ENCODE measurements at places on chromosomes 16 and 17.

- DNase-seq = no peak
These were observed 63.7 kb upstream of the AKTIP start for GRCh38 chr16:53566552-53567245.

GRCh38 chr17:43671755-43672519, 10.2 kb upstream of the MEOX1 start:
- no peak for DNase-seq

DNA sequence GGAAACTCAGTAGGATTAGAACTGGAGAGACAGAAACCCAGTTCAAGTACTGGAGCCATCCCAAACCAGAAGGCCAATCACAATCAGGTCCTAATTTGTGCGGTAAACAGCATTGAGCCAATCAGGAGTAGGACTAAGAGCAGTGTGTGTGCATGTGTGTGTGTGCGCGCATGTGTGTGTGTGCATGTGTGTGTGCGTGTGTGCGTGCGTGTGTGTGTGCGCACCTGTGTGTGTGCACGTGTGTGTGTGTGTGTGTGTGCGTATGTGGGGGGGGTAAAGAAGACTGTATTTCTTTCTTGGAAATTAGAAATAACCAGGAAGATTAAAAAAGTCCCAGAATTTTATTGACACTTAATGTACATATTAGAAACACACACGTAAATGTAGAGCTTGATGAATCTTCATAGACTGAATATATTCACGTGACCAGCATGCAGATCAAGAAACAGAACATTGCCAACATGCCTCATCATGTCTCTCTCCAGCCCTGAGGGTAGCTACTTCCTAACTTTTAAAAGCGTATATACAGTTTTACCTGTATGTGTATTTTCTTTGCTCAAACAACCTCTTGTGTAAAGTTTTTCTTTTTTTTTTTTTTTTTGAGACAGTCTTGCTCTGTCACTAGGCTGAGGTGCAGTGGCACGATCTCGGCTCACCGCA, 919 bp upstream of the DHRS7C start:
- DNase-seq = no peak

DNA sequence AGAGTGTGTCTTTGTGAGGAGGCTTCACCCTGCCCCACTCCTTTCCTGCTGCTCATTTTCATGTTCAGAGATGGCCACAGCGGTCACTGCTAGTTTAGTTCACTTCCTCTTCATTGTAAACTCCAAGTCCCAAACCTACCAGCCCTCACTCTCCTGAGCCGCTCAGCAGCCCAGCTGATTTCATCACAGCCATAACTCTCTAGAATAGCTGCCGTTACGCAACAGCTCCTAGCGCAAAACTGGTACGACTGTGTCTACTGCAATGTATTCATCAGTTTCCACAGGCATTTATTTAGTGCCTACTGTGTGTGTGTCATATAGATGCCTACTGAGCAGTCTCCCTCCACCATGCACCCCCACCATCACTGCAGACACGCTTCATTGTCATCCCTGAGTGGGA, 233.5 kb upstream of the RPL38 start:
- DNase-seq = no peak

DNA sequence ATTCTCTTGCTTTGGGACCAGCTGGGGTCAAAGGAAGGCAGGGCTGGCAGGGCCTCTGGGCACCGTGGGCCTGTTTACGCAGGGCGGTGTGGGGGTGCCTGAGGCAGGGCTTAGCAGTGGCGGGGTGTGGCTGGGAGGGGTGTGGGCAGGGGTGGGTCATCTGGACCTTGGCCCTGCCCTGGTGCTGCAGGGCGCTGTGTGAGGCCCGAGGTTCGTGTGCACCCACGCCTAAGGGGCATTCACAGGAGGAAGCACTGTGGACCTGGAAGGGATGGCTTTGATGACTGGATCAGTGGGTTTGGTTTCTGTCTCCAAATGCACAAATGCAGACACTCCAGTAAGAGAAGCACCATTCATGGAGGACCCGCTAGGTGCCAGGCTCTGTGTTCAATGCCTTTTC, 37.3 kb downstream of the BCO1 start:
- DNase-seq = no peak

DNA sequence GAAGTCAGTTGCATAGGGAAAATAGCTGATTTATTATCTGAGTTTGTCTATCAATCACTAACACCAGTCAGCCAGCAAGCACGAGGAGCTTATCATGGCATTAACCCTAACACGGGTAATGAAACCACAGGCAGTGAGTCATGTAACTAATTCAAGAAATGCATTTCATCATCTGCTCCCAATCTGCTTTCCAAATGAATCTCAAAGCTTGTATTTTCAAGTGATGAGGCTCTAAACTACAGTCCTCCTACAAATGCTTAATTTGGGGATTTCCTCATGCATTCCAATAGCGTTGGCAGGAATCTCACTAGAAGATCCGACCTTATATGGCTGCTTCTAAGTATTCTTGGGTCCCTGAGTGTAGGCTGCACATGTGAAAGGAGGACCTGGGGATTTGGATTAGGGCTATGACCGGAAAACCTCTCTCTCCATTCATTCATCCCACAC, 118.4 kb upstream of the HSBP1 start:
- peak; percentile 23 for DNase-seq

DNA sequence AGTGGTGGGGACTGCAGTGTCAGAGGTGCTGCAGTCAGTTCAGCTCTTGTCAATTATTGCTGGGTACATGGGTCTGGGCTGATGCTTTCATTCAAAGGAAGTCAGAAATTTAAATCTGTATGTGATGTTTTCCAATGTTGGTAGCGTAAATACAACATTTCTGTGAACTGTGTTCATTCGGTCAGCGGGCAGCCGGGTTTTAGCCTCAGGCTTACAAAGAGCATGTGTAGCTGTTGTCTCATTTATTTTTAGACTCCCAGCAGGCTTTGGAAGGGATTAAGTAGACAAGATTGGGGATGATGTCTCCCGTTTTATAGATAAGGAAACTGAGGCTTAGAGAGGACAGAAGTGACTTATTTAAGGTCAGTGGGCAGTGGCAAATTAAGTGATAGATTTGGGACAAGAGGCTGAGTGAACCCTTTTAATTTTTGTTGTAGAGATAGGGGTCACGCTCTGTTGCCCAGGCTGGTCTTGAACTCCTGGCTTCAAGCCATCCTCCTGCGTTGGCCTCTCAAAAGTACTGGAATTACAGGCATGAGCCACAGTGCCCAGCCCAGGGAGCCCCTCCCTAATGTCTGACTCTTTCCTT, 8.1 kb downstream of the AQP8 start:
- no peak for DNase-seq

GRCh38 chr16:47142486-47142820, 1.3 kb downstream of the NETO2 start:
- peak; percentile 53 for DNase-seq

- DNase-seq = no peak
These were observed 52.8 kb downstream of the GSG1L start for GRCh38 chr16:28010671-28011070.

DNA sequence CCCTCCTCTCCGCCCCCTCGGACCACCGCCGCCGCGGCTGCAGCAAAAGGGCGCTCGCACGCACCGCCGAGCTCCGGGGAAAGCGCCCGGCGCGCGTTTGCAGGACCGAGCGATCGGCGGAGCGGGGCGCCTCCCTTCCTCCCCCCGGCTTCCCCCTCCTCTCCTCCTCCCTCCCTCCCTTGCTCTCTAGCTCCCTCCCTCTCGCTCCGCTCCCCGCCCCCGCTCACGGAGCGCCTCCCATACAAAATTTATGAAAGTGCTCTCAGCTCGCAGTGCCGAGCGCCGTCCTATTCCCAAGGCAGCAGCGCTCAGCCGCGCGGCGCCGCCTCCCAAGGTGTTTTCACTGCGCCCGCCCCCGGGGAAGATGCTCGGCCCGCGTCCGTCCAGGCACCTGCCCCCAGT, at the start of gene RTN4RL1:
RTN4RL1 (minus strand) TSS at position 115 of the 402 bp plus-strand sequence. CDS start 469 bp downstream, outside the sequence.
- peak; percentile 78 for DNase-seq

GRCh38 chr17:47751471-47751870, 18.4 kb downstream of the TBX21 start:
- no peak for DNase-seq

DNA sequence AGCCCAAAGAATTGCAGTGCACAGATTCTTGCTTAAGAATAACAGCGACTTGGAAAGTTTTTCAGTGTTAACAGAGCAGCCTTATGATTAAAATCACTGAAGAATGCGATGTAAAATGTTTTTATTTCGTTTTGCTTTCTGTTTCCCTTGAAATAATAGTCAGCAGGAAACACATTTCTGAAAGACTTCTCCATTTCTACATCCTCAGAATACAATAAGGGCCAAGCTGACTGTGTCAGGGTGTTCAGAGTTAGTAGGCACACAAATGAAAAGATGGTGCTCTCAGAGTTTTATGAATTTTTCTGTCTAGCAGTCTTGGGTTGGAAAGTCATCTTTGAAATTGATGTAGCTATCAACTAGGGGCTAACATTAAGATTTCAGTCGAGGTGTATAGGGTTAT, 582.9 kb upstream of the RBFOX1 start:
- no peak for DNase-seq

DNA sequence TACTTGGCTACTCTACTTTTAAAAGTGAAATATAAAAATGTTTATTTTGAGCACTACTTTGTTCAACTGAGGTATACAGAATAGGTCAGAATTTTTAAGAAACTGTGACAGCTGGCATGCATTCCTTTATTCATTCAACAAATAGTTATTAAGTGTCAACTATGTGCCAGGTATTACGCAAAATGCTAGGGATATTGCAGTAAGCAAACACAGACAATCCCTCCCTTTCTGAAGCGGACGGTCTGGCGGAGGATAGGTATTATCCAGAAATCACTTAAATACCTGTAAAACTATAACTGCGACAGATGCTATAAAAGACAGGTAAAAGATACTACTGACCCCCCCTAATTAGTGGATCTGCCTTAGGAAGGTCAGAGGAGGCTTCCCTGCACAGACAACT, 26.1 kb downstream of the METTL16 start:
- no peak for DNase-seq

DNA sequence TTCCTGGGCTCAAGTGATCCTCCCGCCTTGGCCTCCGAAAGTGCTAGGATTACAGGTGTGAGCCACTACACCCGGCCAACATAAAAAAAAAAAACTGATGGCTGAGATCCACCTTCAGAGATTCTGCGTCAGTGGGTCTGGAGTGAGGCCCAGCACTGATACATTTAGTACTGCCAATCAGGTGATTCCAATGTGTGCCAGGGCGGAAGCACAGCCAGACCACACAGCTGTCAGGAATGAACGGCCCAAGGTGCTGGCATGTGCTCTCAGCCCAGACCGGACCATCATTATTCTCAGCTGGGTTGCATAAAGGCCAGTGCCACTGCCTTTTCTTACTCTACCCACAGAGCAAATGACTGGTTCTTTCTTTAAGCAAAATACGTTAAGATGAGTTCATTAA, 1.2 kb upstream of the BCO1 start:
- no peak for DNase-seq

- DNase-seq = no peak
These were observed 9.5 kb upstream of the PPP1R27 start for GRCh38 chr17:81844327-81844851.

GRCh38 chr16:76237471-76237870, 39.7 kb upstream of the CNTNAP4 start:
- no peak for DNase-seq

GRCh38 chr17:5545051-5545987, 39.0 kb downstream of the NLRP1 start:
- DNase-seq = no peak

GRCh38 chr16:60206516-60206915, 1472.4 kb upstream of the GOT2 start:
- DNase-seq = no peak

- DNase-seq = no peak
These were observed 212.6 kb upstream of the GSE1 start for GRCh38 chr16:85400305-85401205.
